ENCODE measurements at places on chromosomes 5 and 9. TPM values are rescaled to one million over a fixed set of nuclear protein-coding genes. Genes with fewer than 3 reads are reported as not detected.

RASGRF2 gene
- 3.5 TPM for total RNA-seq

TMEM215 gene
- 0.88 TPM for total RNA-seq

GRXCR2 gene
- total RNA-seq: 0.29 TPM

IGFBPL1 gene
- 2.2 TPM for total RNA-seq

LURAP1L gene
- total RNA-seq: 32.5 TPM

LCN1 gene
- not detected for total RNA-seq

FAM169A gene
- total RNA-seq: 24.1 TPM

ETF1 gene
- total RNA-seq: 50.7 TPM

WDR38 gene
- total RNA-seq: not detected

PRRX2 gene
- total RNA-seq: 2.1 TPM

BRIX1 gene
- 20.3 TPM for total RNA-seq

ZDHHC21 gene
- 21.7 TPM for total RNA-seq

PCDHB8 gene
- total RNA-seq: 2.6 TPM

STPG3 gene
- total RNA-seq: not detected

AJM1 gene
- 1.5 TPM for total RNA-seq

LCP2 gene
- 11.1 TPM for total RNA-seq

IL9 gene
- not detected for total RNA-seq

CTNND2 gene
- total RNA-seq: 1.1 TPM

SPATA31D4 gene
- total RNA-seq: not detected

SLC36A2 gene
- 6.4 TPM for total RNA-seq

IPO11 gene
- total RNA-seq: 36.8 TPM

SUSD3 gene
- total RNA-seq: 15.6 TPM

JAKMIP2 gene
- total RNA-seq: 2.9 TPM

IFNA6 gene
- total RNA-seq: not detected

PNPLA7 gene
- total RNA-seq: 4.3 TPM

GAS1 gene
- total RNA-seq: 86.9 TPM

SLCO6A1 gene
- not detected for total RNA-seq

ADAMTS2 gene
- total RNA-seq: 32.0 TPM

KIF12 gene
- total RNA-seq: 101 TPM

HAPLN1 gene
- 1.8 TPM for total RNA-seq

PJA2 gene
- total RNA-seq: 99.6 TPM

TRIM36 gene
- total RNA-seq: 1.3 TPM

FAM221B gene
- total RNA-seq: not detected

SRP19 gene
- 18.6 TPM for total RNA-seq

TLR4 gene
- total RNA-seq: 18.2 TPM

NUTM2G gene
- total RNA-seq: not detected
